ENCODE measurements at places on chromosomes 4 and X.

GRCh38 chr4:17265139-17265538 lies 246.8 kb downstream of the QDPR start:
- no peak for DNase-seq

DNA sequence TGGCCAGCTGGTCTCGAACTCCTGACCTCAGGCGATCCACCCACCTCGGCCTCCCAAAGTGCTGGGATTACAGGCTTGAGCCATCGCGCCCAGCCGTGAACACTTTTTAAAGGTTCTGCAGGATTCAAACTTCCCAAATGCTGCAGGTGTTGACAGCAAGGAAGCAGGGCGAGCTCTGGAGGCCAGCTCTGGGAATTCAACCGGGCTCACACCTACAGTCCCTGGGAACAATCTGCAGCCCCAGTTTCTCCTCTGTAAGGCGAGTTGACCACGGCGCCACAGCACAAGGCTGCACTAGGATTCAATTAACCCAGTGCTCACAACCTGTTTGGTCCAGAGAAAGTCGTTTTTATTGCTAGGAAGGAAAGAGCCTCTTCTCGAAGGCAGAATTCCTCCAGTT lies 1.6 kb downstream of the MTNR1A start:
- DNase-seq, result no peak

GRCh38 chr4:1113311-1114009 lies at the start of gene RNF212:
RNF212 (minus strand) TSS chr4:1113564; CDS start chr4:1113464, 100 bp downstream.
- DNase-seq, result no peak

DNA sequence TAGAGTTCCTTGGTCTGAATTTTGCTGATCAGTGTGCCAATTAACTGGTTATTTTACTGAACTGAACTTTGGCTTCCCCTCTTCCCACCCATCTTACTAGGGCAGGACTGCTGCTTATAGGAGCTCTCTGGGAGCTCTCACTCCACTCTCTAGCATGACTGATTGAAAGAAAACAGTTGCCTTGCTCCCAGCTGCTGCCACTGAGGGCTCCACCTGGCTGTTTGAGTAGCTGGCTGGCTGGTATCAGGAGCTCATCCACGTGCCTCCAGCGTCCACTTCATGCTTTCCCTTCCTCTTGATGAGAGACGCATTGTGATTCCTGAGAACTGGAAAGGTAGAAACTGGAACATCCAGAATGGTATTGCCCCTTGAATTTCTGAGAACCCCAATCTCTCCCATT lies 73.0 kb upstream of the KLHL13 start:
- peak; percentile 51 for DNase-seq

DNA sequence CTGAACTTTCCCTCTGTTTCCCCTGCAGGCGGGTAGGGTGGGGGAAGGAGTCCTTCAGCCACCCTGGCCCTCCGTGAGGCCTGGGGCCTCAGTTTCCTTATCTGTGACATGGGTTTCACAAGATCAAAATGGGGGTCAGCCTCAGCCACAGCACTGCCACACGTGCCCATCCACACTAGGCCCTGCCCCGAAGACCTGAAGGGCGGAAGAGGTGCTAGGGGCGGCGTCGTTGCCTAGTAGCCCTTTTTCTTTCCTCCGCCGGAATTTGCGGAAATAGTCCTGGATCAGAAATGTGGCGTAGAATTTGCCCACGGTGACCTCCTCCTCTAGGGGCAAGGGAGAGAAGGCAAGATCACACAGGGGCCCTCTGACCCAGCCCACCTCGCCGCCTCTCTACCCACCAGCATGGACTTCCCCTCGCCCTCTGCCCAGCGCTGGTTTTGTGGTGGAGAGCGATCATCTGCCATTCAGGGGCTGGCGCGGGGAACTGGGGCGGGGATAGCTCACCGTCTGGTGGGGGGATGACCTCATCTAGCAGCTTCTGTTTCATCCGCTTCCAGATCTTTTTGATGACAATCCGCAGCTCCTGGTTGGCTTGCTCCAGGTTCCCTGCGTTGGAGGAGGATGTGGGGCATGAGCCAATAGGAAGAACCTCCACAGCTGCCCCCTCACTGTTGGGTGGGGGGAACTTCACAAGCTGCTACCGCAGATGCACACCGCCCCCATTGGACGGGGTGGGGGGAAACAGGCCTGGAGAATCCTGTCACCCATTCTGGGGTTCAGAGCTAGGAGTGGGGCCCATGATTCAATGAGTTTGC lies 9.7 kb upstream of the SYP start:
- DNase-seq, result no peak

- DNase-seq, result no peak
Measured at GRCh38 chr4:3634894-3635820, 102.9 kb upstream of the LRPAP1 start.

- DNase-seq, result no peak
Measured at GRCh38 chr4:164012396-164013027, 518.0 kb downstream of the TMA16 start.

GRCh38 chr4:134540588-134540987 lies 339.0 kb upstream of the PABPC4L start:
- DNase-seq, result no peak
